ENCODE measurements at places on chromosomes 13 and 19.

GRCh38 chr19:16085115-16085514 lies 8.8 kb downstream of the TPM4 start:
- DNase-seq = no peak

- no peak for DNase-seq
Measured at GRCh38 chr19:17969096-17969792, 2.3 kb downstream of the KCNN1 start.

GRCh38 chr19:8128551-8128950 lies 20.8 kb downstream of the FBN3 start:
- no peak for DNase-seq

- DNase-seq = no peak
Measured at GRCh38 chr19:11278670-11279069, 16.3 kb upstream of the DOCK6 start.

DNA sequence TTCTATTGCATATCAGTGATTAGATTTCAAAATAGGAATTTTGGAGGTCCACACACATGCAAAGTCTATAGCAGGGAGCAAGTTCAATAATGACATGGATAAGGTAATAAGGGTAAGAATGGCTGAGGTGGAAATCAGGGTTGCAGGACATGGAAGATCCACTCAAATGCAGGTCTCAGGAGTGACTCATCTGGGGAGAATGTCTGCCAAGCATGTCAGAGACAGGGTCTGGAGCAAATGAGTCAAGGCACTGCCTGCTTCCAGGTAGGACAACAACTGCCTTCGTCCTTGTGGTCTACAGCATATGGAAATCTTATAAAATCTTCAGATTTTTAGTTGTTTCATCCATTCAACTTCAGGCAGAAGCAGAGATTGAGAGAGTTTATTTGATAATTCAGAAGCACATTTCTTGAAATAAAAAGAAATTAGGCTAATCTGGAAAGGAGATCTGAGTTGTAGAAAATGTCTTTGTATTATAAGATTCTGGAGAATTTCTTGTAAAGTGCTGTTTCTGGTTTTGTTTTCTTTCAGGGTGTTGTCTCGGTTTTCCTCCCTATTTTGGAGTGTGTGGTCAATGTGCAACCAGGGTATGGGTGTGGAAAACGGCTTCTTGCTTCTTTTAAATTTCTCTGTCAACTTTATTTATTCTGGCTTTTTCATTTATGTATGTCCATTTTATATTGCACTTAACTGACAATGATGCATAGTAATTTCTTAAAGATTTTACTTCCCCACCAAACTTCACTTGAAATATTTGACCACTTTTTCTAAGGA lies 748.8 kb downstream of the LIG4 start:
- DNase-seq = no peak

DNA sequence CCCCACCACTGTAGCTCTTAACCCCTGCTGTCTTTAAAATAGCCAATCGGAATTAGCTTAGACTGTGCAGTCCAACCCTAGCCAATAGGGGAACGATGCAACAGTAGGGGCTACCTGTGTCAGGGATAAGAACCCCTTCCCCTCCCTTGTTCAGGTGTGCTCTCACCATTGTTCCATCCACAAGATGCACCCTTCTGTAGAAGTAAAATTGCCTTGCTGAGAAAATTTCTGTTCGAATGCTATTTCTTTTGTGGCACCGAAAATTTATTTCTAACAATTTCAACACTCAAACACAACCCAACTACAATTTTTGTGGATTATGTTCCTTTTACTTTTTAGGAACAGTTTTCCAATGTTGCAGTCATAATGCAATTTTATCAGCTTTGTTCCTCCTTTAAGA lies 3.6 kb upstream of the ZNF583 start:
- no peak for DNase-seq

DNA sequence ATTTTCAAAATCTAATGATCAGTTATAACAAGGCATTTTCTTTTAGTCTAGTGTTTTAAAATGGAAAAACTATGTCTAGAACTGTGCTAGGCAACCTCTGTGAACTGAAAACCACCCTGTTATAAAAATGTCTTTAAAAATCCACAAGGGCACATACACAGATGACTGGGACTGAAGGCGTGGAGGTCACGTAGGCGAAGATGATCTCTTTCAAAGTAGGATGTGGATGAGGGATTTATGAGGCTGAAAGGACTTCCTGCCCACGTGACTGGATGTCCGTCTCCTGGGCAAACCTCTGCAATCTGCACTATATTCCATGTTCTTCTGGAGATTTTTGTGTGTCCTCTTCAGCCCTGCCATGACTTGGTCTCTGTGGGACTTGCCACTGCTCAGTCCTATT lies 84.2 kb upstream of the ZNF536 start:
- DNase-seq = no peak

DNA sequence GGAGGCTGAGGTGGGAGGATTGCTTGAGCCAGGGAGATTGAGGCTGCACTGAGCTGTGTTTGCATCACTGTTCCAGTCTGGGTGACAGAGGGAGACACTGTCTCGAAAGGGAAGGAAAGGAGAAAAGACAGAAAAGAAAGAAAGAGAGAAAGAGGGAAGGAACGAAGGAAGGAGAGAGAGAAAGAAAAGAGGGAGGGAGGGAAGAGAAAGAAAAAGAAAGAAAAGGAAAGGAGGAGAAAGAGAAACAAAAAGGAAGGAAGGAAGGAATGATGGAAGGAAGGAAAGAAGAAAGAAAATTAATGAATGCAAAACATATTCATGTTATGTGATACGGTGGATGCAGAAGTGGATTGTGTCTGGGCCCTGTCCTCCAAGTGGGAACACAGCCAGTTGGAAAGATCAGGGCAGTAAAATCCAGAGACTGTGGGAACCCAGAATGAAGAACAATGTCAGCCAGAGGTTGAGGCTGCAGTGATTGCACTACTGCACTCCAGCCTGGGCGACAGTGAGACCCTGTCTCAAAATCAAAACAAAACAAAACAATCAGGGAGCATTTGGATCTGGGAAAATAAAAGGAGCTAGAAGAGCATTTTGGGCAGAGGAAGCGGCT lies 6.2 kb downstream of the PHLDB3 start:
- no peak for DNase-seq

DNA sequence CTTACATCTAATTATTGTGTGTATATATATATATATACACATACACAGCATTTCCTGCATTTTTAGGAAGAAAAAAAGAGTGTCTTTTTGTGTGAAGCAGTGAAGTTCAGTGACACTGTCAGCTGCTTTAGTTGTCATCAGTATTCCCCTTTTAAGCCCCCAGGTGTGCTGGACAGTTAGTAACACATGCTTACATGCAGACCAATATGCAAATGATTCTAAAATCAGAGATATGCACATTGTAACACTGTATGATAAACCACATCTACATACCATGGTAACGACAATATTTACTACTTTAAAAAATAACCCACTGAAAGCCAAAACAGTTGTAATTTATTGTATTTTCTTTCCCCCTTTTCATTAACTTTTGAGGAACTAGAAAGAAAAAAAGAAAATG lies 16.8 kb downstream of the LHFPL6 start:
- no peak for DNase-seq

DNA sequence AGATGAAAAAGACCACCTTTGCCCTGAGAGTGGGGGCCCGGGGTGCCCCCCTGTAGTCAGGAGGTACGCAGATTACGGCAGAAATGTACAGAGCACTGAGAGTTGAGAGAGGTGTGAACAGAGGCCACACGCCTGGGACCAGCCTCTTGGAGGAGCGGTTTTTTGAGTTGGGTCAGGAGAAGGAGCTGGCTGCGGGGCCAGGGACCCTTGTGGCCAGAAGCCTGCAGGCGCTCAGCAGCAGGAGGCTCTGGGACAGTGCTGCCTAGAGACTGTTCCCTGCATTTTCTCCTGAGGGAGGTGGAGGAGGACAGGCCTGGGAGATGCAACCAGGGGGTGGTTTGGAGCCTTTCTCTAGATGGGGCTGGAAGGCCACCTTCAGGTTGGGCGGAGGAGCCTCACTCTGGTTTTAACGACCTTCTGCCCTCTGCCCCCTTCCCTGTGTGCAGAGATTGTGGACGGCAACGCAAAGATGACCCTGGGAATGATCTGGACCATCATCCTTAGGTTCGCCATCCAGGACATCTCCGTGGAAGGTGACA lies 39.7 kb downstream of the CAPN12 start:
- DNase-seq = no peak

DNA sequence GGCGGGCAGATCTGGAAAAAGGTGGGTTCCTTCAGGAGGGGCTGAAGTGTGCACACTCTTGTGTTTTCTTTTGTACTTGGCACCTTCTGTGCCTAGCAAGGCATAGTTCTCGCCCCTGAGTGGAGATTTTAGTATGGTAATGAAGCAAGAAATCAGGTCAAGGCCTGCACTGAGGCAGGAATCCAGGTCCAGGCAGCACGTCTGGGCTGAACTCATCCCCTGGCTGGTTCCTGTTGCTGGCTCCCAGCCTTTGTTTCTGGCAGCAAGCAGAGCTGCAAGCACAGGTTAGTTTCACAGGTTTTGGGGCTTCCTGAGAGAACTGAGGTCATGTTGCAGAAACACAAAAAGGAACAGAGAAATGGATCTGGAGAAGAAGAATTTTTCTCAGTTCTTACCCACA lies 21.2 kb downstream of the SIGLEC7 start:
- no peak for DNase-seq

DNA sequence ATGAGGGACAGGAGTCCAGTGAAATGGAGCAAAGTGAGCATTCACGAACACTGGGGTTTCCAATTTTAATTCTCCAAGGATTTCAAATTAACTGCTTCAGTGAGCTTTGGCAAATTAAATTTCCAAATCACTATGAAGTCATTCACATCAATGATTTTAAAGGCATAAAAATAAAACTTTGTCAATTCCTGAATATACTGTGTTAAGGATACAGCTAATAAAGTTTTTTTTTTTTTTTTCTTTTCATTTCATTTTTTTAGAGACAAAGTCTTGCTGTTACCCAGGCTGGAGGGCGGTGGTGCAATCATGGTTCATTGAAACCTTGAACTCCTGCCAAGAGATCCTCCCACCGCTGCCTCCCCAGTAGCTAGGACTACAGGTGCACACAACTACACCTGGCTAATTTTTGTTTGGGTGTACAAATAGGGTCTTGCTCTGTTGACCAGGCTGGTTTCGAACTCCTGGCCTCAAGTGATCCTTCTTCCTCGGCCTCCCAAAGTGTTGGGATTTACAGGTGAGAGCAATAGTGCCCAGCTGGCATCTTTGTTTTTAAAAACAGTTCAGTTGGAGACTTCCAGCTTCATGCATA lies 21.9 kb downstream of the RBM26 start:
- no peak for DNase-seq

DNA sequence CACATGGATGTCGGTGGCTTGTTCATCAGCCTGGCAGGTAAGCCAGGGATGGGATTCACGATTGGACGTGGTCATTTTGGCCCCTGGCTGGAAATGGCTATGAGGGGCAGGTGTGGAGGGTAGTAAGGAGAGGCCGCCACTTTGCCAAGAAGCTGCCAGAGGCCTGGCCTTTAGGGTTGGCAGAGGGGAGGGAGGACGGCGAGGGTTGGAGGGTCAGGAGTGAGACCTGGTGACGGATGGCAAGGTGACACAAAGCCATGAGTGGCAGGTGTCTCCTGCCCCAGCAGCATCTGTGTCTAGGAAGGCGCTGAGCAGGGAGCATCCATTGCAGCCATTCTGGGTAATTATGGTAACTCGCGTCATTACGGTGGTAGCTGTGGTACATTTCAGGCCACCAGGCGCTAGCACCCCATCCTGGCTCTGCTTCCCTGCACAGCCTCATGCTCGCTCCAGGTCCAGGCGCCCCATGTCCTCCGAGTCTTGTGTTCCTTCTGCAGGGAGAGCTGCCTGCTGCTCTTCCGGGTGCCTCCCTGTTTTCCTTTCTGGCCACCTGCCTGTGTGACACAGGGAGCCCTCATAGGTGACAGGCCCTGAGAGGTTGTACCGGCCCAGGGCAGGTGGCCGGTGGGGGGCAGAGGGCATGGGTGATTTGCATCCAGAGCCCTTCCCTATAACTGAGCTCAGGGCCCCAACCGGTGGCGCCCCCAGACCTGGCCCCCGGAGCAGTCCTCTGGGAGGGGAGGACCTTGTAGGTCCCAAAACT lies 4.2 kb downstream of the SSBP4 start:
- DNase-seq = no peak

DNA sequence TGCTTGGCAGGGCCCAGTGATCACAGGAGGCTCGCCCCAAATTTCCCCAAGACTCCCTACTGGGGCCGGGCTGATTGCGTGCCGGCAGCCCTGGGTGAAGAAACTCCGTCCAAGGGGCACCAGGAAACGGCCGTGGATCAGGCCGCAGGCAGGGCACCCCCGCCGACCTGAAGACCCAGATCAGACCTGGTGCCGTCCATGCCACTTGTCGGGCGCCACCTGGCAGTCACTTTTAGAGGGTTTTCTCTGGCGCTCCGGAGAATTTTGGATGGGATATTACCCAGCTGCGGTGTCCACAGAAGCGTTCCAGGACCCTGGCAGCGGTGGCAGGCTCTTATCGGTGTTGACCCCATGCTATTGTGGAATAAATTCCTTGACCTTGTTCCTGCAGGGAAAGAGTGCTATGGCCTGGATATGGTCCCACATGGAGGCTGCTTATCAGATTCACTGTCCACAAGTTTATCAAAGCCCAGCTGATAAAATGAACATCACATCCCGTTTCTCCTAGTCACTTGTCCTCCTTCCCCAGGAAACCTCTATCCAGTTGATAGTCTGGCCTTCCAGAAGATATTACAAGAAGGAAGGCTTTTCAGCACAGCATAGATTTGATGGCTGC lies 38.2 kb downstream of the IGFL2 start:
- no peak for DNase-seq

- no peak for DNase-seq
Measured at GRCh38 chr19:11335449-11336146, 3.9 kb downstream of the RAB3D start.

DNA sequence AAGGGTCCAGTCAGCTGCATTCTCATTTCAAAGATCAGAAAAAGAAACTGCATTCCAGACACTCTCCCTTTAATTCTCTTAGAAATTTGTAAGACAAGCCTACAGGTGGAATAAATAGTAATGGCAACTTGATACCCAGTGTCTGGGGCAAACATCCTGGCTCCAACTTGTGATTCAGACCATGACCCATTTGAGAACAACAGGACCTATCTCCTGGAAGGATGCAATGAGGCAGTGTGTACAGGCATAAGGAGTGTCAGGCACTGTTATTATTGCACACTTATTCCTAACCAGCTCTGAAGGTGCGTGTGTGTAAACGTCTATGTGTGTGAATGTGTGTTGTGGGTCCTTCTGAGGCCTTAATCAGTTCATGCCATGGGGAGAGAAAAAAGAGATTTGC lies 13.9 kb downstream of the ERICH6B start:
- DNase-seq = no peak

DNA sequence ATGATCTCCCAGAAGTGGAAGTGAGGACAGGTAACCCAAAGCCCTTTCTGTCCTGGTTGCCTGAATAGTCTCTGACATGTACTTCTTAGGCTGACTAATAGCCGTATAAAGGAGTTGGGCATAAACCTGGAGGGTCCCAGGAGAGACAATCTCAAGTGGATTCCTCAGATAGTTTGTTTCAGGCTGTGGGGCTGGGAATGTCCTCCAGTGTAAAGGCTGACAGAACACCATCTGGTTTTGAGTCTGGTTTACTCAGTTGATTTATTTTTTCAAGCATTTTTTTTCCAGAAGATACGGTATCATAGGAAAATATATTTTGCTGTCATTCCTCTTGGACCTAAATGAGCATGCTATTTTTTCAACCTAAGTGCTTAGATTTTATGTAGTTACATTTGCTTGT lies 15.2 kb downstream of the HTR2A start:
- DNase-seq = no peak

All from stimulated activated CD4-positive, alpha-beta T cell treated with anti-CD3 and anti-CD28 coated beads, Interleukin-15, amount 100 ng/mL, for 1 hour (primary cell).